ENCODE measurements at places on chromosomes 3 and 15.

DNA sequence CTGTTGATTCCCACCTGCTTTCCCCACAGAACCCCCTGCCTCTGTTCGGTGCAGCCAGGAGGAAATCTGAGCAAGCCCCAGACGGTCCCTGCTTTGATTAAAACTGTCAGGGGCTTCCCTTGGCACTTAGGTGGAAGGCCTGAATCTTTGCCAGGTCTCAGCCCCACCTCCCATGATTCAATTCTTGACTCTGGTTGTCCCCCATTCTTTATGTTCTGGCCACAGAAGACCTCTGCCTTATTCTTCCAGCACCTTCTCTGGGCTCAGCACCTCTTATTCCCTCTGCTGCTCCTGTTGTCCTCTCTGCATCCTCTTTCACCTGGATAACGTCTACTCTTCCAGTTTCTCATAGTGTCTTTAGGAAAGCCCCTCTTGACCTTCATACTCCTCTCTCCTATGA, 349.4 kb downstream of the PTPRG start:
- no peak for DNase-seq

DNA sequence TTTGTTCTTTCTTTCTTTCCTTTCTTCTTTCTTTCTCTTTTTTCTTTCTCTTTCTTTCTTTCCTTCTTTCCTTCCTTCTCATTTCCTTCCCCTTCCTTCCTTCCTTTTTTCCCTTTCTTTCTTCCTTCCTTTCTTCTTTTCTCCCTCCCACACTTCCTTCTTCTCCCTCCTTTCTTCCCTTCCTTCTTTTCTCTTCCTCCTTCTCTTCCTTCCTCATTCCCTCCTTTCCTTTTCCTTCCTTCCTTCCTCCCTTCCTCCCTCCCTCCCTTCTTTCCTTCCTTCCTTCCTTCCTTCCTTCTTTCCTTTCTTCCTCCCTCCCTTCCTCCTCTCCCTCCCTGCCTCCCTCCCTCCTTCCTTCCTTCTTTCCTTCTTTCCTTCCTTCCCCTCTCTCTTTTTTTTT, 755.7 kb upstream of the GRM7 start:
- no peak for DNase-seq

DNA sequence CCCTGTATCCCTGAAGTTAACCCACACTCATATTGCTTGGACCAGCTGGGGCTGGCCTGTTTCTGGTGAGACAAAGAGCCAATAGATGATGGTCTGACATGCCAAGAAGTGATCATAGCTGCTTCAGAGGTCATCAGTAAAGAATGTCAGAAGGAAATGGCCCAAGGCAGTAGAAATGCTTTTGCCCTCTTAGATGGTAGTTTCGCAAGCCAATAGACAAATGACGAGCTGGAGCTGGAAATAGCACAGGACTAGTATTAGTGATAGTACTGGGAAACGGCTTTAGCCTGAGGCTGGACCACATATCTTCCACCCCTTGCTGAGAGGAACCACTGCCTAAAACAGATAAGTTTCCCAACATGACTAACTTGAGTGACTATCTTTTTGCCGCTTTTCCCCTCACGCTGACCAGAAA, 176.1 kb upstream of the THBS1 start:
- no peak for DNase-seq

DNA sequence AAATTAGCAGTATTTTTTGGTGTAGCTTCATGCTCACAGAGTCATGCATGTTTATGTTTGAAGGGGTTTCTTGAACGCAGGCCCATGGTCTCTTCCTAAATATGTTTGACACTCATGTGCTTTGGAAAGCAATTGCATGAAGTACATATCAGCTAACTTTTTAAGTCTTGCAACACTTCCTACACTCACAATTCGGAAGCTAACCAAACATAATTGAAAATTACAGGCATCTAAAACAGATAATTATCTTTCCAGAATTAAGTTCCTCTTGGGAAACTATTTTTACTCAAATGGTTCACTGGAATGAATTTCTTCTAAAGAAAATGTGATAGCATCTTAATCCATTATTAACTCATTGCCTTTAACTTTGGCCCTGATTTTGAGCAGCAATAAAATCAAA, 438.9 kb downstream of the RAP2B start:
- DNase-seq = no peak

DNA sequence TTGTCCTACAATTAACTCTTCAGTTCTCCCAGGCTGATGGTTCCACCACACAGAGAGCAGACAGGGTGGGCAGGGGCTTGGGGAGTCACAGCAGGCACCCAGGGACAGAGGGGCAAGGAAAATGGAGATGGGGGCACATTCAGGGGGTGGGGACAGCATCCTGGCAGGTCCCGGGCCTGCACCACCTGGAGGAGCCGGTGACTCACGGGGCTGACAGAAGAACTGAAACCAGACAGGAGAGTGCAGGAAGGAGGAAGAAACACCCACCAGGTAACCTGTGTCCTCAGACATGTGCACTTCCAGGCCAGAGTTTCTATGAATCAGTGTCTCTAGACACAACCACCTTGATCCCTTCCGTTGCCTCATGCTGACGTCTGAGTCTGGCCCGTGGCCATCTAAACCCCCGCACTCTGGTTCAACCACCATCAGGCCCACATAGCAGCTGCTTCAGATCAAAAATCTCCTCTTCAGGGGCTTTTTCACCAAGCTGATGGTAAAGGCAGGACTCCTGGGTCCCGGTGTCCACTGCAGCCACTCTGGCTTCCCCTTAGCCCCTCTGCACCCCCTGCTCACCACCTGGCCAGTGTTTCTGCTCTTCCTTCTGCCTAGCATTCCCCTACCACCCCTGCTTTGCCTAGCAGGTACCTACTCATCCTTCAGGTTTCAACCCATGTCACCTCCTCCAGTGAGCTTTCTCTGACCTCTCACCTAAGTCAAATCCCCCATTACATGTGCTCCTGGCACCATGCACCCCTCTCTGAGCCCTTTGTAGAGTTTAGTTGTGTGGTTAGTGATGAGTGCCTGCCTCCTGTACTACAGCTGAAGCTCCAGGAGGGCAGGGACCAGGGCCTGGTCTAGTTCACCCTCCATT, 16.5 kb upstream of the CYP11A1 start:
- no peak for DNase-seq

DNA sequence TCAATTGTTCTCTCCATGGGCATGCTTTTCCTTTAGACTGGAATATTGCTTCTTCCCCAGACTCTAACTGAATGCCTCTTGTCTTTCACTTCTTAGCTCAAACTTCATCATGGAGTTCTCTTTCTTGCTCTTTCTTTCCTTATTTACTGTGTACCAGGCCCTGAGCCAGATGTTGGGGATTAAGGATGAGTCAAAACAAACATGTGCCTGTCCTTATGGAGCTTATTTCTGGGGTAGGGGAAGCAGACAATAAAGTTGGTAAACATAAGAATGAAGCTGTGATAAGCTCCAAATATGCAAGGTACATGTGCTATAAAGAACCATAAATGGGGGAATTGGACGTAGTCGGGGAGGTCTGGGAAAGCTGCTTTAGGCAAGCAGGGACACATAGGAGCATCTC, 145.8 kb downstream of the ALDH1A2 start:
- no peak for DNase-seq

DNA sequence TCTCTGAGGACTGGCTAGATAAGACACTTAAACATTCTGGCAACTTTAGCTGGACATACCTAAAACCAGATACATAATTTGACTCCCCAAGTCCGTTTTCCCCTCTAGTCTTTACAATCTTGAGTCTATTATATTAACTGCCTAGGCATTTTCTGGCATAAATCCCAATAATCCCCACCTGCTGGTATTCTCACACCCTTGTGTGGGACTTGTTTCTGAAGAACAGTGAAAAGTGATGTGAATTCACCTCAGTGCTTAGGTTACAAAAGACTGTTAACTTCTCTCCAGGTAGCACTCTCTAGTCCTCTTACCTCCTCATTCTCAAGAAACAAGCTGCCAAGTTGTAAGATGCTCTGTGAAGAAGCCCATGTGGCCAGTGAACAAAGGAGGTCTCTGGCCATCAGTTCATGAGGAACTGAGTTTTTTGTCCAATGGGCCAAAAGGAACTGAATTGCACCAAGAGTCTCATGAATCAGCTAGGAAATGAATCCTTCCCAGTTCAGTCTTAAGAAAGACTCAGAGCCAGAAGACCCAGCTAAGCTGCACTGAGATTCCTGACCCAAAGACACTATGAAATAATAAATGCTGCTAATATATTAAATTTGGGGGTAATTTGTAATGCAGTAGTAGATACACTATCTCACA, 4.1 kb downstream of the OSBPL11 start:
- DNase-seq = no peak

All from endothelial cell of umbilical vein (primary cell).